ENCODE measurements at places on chromosomes 6 and 20.

DNA sequence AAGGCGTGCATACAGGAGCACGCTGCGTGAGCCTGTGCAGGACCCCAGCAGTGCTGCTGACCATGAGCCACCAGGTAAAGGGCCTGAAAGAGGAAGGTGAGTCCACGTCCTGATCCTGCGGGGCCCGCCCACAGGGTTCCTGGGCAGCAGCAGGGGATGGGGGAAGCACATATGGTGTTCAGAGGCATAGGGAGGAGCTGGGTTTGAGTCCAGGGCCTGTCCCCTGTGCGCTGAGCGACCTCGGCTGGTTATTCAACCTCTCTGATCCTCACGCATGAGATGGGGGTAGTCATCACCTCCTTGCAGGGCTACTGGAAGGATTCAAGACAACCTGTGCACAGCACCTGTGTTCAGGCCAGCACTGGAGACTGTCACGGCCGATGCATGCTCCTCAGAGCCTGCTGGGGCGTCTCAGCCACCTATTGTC, at the start of gene TMC2:
Gene TMC2, plus strand, starts transcription at position 14 of the 427 bp plus-strand sequence. Its CDS starts 49 bp downstream, at position 63.
- no peak for DNase-seq

DNA sequence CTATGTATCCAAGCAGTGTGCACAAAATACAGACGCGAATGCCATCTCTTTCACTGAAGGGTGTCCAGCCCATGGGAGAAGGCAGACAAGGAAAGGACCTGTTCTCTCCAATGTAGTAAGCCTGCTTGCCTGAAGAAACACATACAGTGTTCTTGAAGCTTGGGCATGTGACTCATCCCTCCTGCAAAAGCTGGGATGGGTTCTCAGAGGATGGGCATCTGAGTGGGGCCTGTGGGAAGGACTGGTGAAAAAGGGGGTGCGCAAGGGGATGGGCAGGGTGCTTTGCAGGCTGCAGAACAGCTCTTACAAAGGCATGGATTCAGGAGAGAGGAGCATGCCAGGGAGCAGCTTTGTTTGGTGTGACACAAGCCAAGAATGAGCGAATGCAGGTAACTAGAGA, 128.1 kb downstream of the FYN start:
- DNase-seq, result no peak

DNA sequence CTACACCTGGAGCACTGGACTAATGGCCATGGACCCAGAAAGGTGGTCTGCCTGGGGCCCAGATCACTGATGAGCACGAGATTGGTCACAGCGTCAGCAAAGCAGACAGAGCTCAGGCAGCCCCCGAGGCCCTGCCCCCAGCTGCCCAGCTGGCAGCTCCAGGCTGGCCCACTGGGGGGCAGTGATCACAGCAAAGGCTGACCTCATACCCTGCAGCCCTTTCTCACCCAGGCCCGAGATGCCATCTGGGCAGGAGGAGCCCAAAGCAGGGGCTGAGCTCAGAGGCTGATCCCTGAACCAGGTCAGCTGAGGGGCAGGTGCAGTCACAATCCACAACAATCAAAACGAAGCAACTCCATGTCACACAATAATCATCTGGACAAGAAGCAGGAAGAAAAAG, 4.1 kb downstream of the MAP1LC3A start:
- no peak for DNase-seq

DNA sequence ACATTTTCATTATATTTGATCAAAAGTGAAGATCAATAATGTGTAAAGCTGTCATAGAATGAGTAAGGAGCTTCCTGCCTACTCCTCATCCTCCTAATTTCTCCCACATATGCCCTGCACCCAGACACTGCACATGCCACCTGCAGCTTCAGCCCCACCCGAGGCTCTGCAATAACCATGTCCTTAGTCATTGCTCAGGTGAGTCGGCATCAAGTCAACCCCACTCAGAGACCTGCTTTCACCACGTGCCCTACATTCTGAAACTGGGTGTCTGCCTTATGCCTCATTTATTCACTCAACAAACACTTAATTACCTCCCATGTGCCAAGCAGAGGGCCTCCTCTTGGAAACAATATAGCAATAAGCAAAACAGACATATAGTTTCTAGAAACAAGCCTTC, 15.4 kb upstream of the TNFAIP3 start:
- no peak for DNase-seq

- no peak for DNase-seq
Observed at GRCh38 chr6:5783584-5784089, 223.1 kb downstream of the NRN1 start.

All from neural crest cell (in vitro differentiated cells).